Glomerular endothelial cell (primary cell): ENCODE measurements at places on chromosomes 4 and X. TPM values are rescaled to one million over a fixed set of nuclear protein-coding genes. Genes with fewer than 3 reads are reported as not detected.

The SERTM2 gene
- not detected in 2 replicates for total RNA-seq

The ABCG2 gene
- 12.5 and 14.6 TPM in 2 replicates for total RNA-seq

The LONRF3 gene
- total RNA-seq, result 3.4 and 5.2 TPM in 2 replicates

The MAGEB10 gene
- total RNA-seq, result not detected in 2 replicates

The ARHGAP36 gene
- total RNA-seq, result not detected in 2 replicates

The RBMXL3 gene
- not detected in 2 replicates for total RNA-seq

The NPNT gene
- total RNA-seq, result 0.64 and 2.1 TPM in 2 replicates

The NR3C2 gene
- total RNA-seq, result 5.2 and 6.4 TPM in 2 replicates

The MAGEA2 gene
- not detected in 2 replicates for total RNA-seq

The RNF150 gene
- total RNA-seq, result 0.53 and 0.93 TPM in 2 replicates

The EVC2 gene
- total RNA-seq, result 11.0 and 11.7 TPM in 2 replicates

The C4orf36 gene
- not detected in 2 replicates for total RNA-seq

The VCX3B gene
- not detected in 2 replicates for total RNA-seq

The ZMAT1 gene
- total RNA-seq, result 1.6 and 4.8 TPM in 2 replicates
